ENCODE measurements at places on chromosomes 13 and 19.
A peak's percentile ranks its signal among the peaks of the same experiment; 100 is the strongest.

DNA sequence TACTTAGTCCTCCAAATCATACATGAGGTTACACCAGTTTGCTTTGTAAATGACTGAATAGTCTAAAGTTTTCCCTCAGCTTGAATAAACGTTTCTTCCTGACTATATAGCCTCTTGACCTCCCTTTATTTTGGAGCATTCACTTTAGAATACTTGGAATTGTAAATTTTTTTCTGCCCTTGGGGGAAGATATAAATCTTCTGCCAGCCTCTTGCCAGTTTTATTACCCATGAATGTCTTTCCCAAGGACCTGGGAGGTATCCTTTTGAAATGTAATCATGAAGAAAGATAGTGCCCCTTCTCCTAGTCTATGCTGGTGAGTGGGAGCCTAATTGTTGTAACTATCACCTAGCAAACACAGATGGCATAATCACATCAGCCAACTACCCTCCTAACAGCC, 2033.9 kb upstream of the PCDH20 start:
- no peak for DNase-seq

DNA sequence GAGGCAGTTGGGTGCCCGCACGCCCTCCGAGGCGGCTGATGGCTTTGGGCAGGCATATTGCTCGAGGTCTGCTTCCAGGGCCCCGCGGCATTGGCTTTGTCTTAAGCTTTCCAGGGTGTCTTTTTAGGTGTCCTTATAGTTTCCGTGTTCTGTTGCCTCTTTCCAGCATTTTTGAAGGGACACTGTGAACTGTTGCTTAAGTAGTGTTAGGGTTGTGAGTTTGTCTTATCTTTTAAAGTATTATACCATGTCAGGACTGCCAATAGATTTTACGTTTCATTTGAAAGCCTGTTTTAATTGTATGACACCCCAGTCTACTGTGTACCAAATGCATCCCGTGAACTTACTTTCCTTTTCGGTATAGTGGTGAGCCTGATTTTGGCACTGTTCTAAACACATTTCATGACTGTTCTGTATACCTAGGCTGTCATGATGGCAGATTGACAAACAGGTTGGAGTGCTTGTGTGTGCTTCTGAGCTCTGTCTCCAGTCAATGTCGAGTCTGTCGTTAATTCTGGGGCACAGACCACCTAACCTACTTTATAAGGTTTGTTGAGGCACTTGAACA, 656 bp downstream of the PCCA start:
- DNase-seq: peak; percentile 35

- no peak for DNase-seq
Observed at GRCh38 chr13:46015366-46015765, 37.2 kb downstream of the ZC3H13 start.

DNA sequence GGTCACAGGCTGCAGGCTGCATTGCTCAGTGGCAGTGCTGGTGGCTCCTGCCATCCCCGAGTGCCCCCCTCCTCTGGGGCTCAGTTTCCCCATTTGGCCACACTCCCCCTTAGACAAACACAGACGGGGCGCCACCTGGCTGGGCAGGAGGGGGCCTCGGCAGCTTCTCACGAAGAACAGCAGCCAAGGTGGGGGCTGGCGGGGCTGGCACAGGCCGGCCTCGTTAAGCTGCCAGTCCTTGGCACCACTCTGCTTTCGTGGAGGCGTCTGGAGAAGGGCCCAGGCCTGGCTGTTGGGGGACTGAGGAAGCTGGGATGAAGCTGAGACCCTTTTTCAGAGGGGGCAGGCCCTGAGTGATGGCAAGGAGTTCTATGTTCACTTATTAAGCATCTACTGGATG, 3.7 kb upstream of the ZNRF4 start:
- DNase-seq: no peak

GRCh38 chr13:96996886-96997285, 2.6 kb upstream of the OXGR1 start:
- no peak for DNase-seq

Data from CD4-positive, alpha-beta T cell treated with Interleukin-10 for 1 hour (primary cell).